Thoracic aorta (tissue), 2 donors: ENCODE measurements at places on chromosomes 12 and 14. TPM values are rescaled to one million over a fixed set of nuclear protein-coding genes. Genes with fewer than 3 reads are reported as not detected.

GRCh38 chr12:7122811-7123769 is 5.6 kb downstream of the RBP5 start:
- H3K36me3 ChIP-seq: no peaks in the 10 kb centered on the region
- H3K27me3 ChIP-seq: no peaks in the 10 kb centered on the region
- H3K4me3 ChIP-seq: no peak overlapping the region

DNA sequence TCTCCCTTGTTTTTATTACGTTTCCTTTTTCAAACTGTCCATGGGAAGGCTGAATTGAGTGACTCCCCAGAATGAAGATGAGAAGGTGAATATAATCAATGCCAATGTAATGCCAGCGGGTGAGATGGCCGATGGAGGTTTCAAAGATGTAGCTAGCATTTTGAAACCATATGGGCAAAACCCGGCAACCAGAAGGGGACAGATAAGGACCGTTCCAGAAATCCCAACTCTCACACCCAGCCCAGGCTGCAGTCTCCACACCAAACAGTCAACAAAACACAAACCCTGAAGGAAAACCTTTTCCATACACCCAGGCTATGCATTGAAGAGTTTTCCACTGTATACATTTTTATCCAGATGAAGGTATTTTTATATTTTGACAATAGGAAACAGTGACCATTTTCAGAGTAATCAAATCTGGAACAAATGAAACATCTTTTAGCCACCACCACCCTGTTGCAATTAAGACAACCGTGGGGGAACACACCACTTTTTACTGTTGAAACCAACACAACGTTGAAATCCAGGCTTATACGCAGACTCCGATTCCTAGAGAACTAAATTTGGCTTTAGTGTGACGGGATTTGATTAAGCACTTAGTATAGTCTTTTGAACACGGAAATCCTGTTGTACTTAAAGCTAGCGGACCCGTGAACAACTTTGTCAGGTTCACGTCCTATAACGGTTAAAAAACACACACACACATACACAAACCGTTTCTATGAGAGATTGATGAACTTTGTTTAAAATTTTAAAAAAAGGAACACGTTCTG is 19.0 kb downstream of the PHETA1 start:
- H3K4me3 ChIP-seq: no peak overlapping the region
- no peak overlapping the region for H3K27ac ChIP-seq
- H3K36me3 ChIP-seq: no peaks in the 10 kb centered on the region
- no peaks in the 10 kb centered on the region for H3K27me3 ChIP-seq
- no peaks in the 10 kb centered on the region for H3K4me1 ChIP-seq

MYO1A gene
- total RNA-seq: 1.7 TPM

KLRC3 gene
- total RNA-seq: 0.68 TPM

DNA sequence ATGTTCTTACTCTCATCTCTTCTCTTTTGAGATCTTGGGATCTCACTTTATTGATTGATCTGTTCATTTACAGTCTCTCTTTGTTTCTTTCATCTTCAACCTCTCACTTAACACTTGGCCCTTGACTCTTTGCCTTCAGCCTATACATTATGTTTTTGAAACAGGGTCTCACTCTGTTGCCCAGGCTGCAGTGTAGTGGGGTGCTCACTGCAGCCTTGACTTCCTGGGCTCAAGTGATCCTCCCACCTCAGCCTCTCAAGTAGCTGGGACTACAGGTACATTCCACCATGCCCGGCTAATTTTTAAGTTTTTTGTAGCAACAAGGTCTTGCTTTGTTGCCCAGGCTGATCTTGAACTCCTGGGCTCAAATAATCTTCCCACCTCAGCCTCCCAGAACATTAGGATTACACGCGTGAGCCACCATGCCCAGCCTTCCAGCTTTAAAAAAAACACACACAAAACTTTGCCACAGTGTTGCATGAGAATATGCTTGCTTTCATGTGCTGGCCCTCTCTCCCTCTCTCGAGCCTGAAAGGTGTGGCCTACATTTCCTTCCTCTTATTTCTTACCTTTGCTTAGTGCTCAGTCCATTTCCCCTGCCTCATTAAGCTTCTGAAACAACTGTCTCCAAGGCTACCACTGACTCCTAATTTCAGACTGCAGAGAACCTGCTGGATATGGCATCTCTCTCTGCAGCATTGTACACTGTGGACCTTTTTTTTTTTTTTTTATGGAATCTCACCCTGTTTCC is 9.9 kb downstream of the DIP2B start:
- H3K36me3 ChIP-seq: no peaks in the 10 kb centered on the region
- H3K27me3 ChIP-seq: no peaks in the 10 kb centered on the region
- no peak overlapping the region for H3K4me3 ChIP-seq
- H3K27ac ChIP-seq: no peak overlapping the region
- H3K4me1 ChIP-seq: peaks cover 7% of the 10 kb centered on the region
- DNase-seq: no peak

GRCh38 chr12:6860116-6860515 is 7.2 kb upstream of the TPI1 start:
- no peaks in the 10 kb centered on the region for H3K4me1 ChIP-seq
- peaks cover 90% of the 10 kb centered on the region for H3K36me3 ChIP-seq
- H3K27ac ChIP-seq: no peak overlapping the region

- H3K4me1 ChIP-seq: no peaks in the 10 kb centered on the region
- H3K27ac ChIP-seq: no peak overlapping the region
- no peaks in the 10 kb centered on the region for H3K27me3 ChIP-seq
Observed at GRCh38 chr14:85280074-85280473, 249.9 kb upstream of the FLRT2 start.

DNA sequence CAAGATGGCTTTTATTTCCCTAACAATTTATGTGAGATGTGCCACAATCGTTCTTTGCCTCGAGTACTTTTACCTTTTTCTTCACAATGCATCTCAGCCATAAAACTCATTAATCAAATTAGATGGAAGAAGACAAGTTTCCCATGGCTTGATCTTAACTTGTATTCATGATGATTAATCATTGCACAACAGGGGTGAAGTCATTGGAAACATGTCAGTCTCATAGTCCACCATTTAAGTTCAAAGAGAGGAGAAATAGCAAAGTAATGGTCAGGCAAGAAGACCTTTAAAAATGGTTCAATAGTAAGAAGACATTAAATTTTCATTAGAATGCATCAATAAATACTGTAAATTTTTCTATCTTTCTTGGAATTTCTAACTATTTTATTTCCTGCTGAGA is 136.3 kb downstream of the FOXG1 start:
- H3K4me1 ChIP-seq: no peaks in the 10 kb centered on the region
- H3K4me3 ChIP-seq: no peak overlapping the region
- H3K27me3 ChIP-seq: no peaks in the 10 kb centered on the region
- H3K36me3 ChIP-seq: no peaks in the 10 kb centered on the region
- no peak for DNase-seq

DNA sequence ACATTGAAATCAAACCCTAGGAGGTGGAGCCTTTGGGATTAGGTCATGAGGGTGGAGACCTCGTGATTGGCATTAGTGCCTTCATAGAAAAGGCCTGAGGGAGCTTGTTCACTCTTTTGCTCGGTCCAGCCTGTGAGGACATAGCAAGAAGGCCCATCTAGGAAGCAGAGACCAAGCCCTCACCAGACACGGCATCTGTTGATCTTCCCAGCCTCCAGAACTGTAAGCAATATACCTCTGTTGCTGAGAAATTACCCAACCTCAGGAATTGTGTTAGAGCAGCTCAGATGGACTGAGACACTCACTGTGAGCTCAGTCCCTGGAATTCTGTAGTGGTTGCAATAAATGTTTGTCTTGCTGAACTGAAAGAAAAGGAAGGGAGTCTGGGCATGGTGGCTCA is 116.2 kb upstream of the MAP1LC3B2 start:
- no peaks in the 10 kb centered on the region for H3K36me3 ChIP-seq
- H3K4me1 ChIP-seq: no peaks in the 10 kb centered on the region
- H3K27ac ChIP-seq: no peak overlapping the region
- no peaks in the 10 kb centered on the region for H3K27me3 ChIP-seq
- H3K4me3 ChIP-seq: no peak overlapping the region

DNA sequence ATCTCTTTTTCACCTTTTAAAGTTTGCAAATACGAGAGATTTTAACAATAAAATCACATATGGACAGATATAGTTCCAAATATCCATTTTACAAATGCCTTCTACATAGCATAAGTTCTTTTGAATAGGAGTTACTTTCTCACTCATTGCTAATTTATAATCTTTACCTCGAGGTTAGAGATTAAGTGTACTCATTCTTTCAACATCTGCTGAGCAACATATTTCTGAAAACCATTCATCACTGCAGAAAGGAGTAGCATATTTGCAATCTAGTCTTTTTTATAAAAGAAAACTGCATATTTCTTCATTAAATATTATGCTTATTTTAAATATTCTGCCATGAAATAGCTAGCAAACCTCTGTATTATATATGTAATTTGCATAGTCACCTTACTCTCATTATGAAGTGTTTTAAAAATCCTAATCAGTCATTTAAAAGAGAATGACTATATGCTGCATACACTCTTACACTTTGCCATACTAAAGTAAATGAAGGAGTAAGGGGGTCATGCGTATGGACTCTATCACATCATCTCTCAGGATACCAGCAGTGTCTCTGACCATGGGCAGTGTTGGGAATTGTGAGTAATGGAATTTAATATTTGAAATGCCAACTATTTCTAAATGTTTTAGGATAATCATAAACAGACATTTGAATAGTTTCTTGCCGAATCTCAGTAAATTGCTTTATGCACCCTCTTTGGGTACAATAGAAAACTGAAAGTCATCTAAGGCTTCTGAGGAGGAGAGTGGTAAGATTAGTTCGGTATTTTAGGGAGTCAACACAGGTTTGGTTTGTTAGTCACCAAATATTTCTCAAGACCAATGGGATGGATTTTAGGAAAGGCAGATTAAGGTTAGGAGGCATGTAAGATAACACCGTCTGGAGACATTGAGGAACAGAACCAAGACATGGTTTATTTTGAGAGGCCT is 524.8 kb upstream of the ATP2B1 start:
- H3K27me3 ChIP-seq: no peaks in the 10 kb centered on the region
- H3K4me3 ChIP-seq: no peak overlapping the region
- DNase-seq: no peak
- H3K36me3 ChIP-seq: no peaks in the 10 kb centered on the region

DNA sequence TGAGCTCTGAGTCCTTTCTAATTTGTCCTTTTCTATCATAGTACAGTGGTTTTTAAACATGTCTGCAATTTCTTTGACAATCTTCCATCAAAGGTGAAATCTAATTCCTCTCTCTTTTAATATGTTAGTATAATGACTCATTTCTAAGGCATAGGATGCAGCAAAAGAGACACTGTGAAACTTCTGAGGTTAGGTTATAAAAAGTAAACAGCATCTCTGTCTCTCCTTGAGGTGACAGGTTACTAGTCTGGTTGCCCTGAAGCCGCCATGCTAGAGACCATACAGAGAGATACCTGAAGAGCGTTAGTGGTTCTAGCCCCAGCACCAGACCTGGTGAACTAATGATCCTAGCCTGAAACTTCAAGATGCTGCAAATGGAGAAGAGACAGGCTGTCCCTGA is 114.3 kb downstream of the PPM1A start:
- no peaks in the 10 kb centered on the region for H3K36me3 ChIP-seq
- no peaks in the 10 kb centered on the region for H3K27me3 ChIP-seq
- H3K4me3 ChIP-seq: no peak overlapping the region
- DNase-seq: no peak
- no peaks in the 10 kb centered on the region for H3K4me1 ChIP-seq

TAS2R10 gene
- 4.6 TPM for total RNA-seq

DNA sequence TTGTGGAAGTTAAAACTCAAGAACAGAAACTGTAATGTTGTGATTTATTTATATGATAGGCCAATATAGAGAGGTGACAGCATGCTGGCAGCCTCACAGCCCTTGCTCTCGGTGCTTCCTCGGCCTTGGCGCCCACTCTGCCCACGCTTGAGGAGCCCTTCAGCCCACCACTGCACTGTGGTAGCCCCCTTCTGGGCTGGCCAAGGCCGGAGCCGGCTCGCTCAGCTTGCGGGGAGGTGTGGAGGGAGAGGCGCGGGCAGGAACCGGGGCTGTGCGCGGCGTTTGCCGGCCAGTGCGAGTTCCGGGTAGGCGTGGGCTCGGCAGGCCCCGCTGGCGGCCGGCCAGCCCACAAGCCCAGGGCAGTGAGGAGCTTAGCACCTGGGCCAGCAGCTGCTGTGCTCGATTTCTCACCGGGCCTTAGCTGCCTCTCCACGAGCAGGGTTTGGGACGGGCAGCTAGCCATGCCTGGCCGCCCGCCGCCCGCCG is 65.8 kb upstream of the SLC8A3 start:
- peak overlapping the region; percentile 68 for H3K4me3 ChIP-seq
- H3K4me1 ChIP-seq: no peaks in the 10 kb centered on the region
- no peak for DNase-seq
- H3K27ac ChIP-seq: no peak overlapping the region

DNA sequence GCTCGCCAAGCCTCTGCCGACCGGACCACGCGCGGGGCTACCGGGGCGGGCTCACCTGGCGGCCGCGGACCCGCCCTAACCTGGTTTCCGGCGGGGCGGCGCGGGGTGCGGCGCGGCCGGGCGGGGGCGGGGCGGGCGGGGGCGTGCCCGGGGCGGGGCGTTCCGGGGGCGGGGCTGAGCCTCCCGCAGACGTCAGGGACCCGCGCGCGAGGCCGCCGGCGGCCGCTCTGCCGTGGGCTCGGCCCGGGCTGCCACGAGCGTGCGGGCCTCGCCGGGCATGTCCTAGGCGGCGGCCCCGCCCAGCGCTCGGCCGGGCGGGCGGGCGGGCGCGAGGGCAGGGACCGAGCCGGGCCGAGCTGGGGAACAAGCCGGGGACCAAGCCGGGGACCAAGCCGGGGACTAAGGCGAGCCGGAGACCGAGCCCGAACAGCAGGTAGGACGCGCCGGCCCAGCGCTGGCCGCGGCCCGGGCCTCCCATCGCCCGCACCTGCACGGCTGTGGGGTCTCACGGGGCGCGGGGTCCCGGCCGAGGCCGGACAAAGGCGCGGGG is at the start of gene CEP170B:
Gene CEP170B (plus strand): TSS at position 188 of the 550 bp plus-strand sequence. CDS start 3,183 bp downstream, outside the sequence.
- no peaks in the 10 kb centered on the region for H3K27me3 ChIP-seq

DNA sequence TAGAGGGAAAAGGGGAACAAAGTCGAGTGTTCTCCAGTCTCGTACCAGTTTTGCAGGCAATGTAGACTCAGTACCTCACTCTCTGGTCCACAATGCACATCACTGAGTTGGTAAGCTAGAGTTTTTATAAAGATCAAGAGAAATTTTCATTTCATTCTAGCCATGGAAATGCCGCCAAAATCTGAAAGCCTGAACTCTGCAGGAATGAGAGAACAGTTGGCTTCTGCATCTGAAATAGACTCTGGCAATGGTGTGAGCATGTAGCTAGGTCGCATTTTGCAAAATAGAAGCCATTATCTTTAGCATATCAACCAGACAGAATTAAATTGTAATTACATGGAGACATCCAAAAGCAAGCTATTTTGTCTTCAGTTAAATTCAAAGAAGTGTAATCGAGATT is 381.0 kb downstream of the NOVA1 start:
- no peak overlapping the region for H3K4me3 ChIP-seq
- H3K36me3 ChIP-seq: no peaks in the 10 kb centered on the region
- H3K27me3 ChIP-seq: no peaks in the 10 kb centered on the region
- H3K27ac ChIP-seq: no peak overlapping the region
- DNase-seq: no peak
- H3K4me1 ChIP-seq: no peaks in the 10 kb centered on the region

SPTB gene
- total RNA-seq: 5.6 TPM

SIX6 gene
- not detected for total RNA-seq
